ENCODE measurements at places on chromosomes 7 and 10.
A peak's percentile ranks its signal among the peaks of the same experiment; 100 is the strongest.

DNA sequence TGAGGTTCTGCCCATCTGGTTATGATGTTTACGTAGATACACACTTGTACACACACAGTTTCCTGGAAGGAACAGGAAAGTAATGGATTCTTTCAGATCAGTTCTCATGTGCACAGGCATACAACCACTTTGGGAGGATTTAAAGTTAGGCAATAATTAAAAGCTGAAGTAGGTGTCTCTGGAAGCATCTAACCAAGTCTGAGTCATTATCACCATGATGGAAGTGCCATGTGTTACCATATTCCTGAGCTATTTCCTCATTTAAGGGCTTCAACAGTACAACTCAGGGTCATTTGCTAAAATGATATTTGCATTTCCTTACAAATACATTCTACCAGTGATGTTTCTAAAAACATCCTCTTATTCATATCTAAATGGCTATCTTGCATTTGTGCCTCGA lies 41.4 kb upstream of the BET1 start:
- DNase-seq, result no peak

DNA sequence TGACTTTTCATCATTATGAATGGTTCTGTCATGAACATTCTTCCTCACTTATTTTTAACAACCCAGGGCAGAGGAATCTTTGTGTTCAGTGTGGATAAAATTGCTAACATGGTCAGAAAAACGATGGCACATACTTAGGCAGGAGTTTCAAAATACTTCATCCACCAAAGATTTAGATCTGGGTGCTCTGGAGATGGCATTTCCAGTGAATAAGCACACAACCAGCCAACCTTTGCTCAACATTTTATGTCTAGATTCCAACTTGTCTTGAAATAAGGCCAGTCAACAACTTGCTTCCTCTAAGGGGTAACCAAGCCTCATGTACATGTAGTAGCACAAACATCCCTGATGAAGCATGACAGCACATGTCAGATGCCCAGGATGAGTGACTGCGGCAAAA lies 33.4 kb upstream of the ADRB1 start:
- no peak for DNase-seq

GRCh38 chr7:151987748-151988529 lies 31.7 kb downstream of the GALNTL5 start:
- DNase-seq, result no peak

DNA sequence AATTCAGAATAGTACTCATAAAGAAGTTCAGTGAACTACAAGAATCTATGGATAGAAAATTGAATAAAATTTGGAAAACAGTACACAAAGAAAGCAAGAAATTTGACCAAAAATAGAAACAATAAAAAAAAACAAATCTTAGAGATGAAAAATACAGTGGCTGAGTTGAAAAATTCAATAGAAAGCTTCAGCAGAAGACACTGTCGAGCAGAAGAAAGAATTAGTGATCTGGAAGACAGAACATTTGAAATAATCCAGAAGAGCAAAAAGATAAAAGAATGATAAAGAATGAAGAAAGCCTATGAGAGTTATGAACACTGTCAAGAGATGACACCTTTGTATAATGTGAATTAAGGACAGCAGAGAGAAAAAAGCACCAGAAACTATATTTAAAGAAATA lies 480.6 kb downstream of the SDK1 start:
- DNase-seq, result no peak

GRCh38 chr10:37937864-37938263 lies 38.6 kb downstream of the ZNF25 start:
- DNase-seq, result no peak

DNA sequence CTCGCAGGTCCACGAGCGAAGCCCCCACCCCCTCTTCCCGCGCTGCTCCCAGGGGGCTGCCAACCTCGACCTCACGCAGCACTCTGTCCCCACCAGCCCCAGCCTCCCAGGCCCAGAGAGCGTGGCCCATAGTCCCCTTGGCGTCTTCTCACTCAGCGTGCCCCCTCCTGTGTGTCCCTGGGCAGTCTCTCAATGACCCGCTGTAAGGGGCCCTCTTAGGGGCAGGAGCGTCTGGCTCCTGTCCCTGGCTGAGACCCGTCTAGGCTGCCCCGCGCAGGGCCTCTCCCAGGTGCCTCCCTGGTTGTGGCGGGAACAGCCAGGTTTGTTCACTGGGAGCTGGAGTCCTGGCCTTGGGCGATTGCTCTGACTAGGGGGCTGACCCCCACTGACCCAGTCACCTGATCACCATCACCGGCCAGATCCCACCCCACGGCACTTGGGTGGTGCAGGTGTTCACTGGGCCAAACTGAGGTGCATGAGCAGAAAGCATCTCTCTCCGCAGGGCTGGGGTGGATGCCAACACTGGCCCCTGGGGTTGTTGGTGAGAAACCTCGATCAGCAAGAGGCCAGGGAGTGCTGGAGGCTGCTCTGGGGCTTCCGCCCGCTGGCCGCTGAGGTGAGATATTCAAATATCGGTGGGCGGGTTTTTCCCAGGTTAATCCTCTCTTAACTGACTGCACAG lies 12.6 kb upstream of the WDFY4 start:
- DNase-seq, result peak; percentile 89

GRCh38 chr10:18254692-18255091 lies 114.5 kb downstream of the CACNB2 start:
- DNase-seq, result no peak

DNA sequence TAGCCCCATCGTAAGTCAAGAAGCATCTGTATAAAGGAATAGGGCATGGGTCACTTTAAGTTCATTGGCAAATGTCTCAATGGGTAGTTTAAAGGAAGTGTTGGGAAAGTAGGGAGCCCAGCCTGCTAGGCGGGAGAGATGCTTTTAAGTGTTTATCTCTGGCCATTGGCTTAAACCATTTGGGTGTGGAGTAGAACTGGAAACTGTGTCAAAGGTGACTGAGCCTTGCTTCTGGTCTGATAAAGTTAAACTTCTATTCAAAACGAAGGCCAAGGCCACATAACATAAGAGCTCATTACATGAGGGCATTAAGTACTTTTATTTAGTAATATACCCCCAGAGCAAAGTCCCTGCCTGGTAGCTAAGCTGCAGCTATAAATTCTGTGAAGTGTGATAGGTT lies 148.7 kb downstream of the SPAG6 start:
- DNase-seq, result no peak

DNA sequence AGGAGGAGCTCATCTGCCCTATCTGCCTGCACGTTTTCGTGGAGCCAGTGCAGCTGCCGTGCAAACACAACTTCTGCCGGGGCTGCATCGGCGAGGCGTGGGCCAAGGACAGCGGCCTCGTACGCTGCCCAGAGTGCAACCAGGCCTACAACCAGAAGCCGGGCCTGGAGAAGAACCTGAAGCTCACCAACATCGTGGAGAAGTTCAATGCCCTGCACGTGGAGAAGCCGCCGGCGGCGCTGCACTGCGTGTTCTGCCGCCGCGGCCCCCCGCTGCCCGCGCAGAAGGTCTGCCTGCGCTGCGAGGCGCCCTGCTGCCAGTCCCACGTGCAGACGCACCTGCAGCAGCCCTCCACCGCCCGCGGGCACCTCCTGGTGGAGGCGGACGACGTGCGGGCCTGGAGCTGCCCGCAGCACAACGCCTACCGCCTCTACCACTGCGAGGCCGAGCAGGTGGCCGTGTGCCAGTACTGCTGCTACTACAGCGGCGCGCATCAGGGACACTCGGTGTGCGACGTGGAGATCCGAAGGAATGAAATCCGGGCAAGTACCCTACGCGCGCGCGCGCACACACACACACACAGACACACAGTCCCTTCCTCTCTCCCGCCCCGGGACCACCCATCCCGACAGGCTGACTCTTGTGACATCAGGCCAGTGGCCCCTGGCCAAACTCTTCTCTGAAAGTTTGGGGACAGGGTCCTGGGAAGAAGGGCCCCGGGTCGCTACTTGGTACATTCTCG lies 538 bp downstream of the TRIM8 start:
- DNase-seq, result peak; percentile 92

DNA sequence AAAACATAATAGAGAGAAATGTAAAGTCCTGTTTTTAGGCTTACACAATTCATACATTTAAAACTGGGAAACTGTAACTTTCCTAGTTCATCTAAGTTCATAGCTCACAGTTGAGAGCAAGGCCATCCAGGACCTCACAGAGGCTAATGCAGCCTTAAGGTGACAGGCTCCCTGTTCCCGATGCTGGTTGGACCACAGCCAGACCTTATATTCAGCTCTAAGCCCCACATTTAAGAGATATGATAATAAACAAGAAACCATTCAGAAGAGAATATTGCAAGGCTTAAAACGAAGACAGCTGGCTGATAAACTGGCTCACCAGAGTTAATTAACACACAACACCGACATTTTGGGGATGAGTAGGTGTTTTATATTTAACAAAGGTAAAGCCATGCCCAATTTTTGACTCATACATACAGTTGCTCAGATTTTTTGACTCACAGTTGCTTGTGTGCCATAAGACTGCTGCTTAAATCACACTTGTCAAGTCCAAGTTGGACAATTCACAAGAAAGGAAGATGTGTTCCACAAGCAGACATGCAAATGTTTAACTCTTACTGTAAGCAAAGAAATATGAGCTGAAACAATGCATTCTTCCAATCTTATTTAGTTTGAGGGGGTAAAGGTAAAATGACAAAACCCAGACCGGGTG lies 41.1 kb upstream of the TMEM213 start:
- no peak for DNase-seq

DNA sequence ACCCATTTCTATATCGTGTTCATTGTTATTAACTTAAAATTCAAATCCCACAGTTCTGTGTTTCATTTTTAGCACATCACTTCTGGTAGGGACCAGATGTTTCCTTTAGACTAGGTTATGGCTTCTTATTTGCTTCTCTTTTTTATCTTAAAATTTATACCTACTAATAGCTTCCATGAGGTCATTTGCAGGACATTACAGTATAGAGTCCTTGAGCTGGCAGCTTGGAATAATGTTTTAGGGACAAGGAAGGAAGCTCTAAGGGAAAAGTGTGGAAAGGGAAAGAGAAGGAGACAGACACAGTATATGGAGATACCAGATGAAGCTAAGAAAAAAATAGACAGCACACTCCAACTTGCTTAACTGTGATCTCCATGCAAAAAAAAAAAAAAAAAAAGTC lies 48.8 kb upstream of the CD36 start:
- DNase-seq, result no peak

- no peak for DNase-seq
Measured at GRCh38 chr10:13376746-13377145, 28.7 kb upstream of the SEPHS1 start.

- DNase-seq, result no peak
Measured at GRCh38 chr7:23419845-23420244, 50.4 kb downstream of the IGF2BP3 start.

GRCh38 chr10:87723500-87723899 lies 63.8 kb downstream of the PAPSS2 start:
- DNase-seq, result no peak

DNA sequence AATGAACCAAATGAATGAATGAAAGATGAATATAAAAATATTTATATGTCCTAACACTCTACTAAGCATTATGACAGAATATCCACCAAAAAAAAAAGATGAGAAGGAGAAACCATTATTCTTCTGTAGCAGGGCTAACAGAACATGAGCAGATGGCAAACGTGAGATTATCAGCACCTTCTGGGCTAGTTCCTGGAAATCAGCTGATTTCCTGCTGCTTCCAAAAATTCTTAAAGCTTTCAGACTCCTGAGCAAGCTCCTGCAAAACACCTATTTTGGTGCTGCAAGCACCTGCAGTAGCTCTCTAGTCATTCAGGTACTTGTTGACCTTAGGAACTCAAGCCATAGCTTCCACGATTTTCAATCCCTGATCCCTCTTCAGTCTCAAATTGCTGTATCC lies 51.8 kb downstream of the NPSR1 start:
- no peak for DNase-seq

- no peak for DNase-seq
Measured at GRCh38 chr7:120404042-120404441, 131.1 kb downstream of the KCND2 start.

- DNase-seq, result no peak
Measured at GRCh38 chr7:5797716-5798115, 16.3 kb upstream of the RNF216 start.

DNA sequence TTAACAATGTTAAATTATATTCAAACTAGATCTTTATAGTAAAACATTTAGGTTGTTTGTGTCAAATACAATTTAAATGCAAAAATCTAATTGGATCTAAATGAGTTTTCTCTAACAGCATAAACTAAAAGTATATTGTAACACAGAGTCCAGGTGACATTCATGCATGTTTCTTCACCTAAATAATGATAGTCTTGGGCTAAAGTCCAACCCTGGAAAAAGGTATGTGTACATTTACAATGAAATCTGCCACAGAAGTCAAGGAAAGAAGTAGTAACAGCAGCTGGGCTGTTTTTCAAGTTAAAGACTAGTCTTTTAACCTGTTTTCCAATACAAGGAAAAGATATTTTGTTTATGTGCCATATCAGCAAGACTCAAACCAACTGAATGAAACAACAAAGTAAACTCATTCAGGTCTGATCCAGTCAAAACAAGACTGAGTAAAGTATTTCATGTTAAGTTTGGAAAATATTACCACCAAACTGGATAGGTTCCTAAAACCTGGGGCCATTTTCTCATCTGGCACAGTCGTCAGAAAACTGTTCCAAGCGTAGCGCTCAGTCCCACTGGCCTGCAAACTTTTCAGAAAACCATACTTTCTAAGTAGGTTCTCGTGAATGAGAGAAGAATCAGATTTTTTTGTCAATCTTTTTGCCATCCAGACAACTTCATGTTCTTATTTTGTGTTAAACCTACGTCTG lies 349.2 kb downstream of the HGF start:
- no peak for DNase-seq

- DNase-seq, result no peak
Measured at GRCh38 chr10:131477457-131478121, 166.1 kb upstream of the TCERG1L start.

DNA sequence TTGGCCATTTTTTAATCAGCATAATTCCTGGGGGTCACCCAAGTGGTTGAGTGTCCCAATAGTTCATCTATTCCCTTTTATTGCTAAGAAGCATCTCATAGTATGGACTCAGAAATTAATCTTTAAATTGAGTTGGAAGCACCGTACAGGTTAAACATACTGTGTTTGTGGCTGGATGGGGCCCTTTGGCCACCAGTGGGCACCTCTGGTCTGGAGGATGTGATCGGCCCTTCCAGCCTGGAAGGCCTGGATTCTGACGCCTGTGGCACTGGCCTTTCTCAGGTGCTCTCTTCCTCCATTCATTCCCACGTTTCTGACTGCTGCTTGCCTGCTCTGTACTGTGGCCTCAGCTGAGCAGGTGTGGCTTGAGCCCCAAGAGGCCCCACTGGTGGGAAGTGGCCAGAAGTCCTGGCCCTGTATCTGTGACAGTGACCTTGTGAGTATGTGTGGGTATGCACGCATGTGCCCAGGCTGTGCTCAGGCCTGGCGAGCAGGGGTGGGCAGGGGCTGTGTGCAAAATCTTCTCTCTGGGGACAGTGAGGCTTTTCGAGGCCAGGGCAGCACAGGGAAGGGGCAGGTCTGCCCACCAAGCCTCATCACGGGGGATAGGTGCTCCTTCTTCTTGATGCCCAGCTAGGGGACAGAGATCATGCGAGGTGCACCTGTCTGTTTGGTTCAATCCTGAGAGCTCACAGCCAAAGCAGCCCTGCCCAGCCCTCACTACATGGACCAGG lies 30.1 kb downstream of the LDB3 start:
- no peak for DNase-seq

Measured in B cell (primary cell).